ENCODE measurements at places on chromosomes 16 and 17.

DNA sequence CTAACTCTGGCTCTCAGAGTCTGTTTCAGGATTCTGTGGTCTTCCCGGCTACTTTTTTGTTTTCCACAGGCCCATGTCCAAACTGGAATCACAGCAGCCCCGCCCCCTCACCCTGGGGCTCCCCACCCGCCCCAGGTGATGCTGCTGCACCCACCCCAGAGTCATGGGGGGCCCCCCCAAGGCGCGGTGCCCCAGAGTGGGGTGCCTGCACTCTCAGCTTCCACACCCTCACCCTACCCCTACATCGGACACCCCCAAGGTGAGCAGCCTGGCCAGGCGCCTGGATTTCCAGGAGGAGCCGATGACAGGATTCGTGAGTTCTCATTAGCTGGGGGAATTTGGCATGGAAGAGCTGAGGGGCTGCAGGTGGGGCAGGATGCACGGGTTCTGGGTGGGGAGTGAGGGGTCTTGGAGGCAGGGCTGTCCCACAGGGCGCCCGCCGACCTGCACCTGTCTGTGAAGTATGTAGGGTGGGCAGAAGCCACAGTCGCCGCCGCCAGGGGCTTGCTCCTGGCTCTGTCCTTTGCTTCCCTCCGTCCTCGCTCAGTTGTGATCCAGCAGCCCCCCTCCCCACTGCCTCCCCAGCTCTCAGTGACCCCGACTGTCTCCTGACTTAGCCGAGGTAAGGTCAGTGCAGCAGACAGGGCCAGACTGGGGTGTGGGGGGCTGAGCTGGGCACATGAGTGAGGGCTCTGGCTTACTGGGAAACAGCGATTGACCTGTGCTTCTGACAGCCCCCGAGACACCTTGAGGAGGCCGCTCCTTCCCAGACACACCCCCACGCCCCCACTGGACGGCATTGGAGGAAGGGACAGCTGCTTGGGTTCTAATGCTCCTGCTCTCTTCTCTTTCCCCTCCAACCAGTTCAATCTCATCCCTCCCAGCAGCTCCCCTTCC lies 10.0 kb downstream of the TUFM start:
- DNase-seq, result no peak

GRCh38 chr16:17222871-17223401 lies 247.8 kb downstream of the XYLT1 start:
- no peak for DNase-seq

GRCh38 chr16:85262558-85263238 lies 150.4 kb upstream of the CIBAR2 start:
- DNase-seq, result no peak

GRCh38 chr17:42845556-42845917 lies 1.2 kb downstream of the AOC2 start:
- no peak for DNase-seq

DNA sequence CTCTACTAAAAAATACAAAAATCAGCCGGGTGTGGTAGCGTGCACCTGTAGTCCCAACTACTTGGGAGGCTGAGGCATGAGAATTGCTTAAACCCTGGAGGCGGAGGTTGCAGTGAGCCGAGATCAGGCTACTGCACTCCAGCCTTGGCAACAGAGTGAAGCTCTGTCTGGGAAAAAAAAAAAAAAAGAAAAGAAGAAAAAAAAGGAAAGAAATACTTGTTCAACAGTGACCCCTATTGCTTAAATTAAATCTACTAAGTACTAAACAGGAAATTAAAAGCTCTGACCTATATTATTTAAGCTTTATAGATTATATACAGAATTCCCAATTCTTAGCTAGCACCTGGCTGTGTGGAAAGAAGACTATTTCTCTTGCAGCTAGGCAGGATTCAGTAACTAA lies 48.9 kb downstream of the FBXL20 start:
- no peak for DNase-seq

- DNase-seq, result no peak
These were observed 463.2 kb upstream of the MAF start for GRCh38 chr16:80063713-80064069.

GRCh38 chr17:33745047-33745760 lies 452.1 kb upstream of the ASIC2 start:
- no peak for DNase-seq

DNA sequence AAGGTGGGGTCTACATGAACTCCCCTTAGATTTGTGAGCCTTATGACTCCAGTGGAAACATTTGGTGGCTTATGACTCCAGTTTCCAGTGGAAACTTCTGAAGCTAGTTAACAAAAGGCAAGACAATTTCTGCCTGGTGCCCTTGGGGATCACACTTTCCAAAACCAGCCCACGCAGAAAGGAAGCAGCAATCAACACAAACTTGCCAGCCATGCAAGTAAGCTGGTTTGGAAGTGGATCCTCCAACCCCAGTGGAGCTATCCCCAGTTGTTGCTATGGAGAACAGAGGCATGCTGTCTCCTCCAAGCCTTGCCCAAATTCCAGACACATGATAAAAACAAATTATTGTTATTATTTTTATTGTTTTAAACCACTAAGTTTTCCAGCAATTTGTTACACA lies 130.9 kb downstream of the CDH11 start:
- no peak for DNase-seq

DNA sequence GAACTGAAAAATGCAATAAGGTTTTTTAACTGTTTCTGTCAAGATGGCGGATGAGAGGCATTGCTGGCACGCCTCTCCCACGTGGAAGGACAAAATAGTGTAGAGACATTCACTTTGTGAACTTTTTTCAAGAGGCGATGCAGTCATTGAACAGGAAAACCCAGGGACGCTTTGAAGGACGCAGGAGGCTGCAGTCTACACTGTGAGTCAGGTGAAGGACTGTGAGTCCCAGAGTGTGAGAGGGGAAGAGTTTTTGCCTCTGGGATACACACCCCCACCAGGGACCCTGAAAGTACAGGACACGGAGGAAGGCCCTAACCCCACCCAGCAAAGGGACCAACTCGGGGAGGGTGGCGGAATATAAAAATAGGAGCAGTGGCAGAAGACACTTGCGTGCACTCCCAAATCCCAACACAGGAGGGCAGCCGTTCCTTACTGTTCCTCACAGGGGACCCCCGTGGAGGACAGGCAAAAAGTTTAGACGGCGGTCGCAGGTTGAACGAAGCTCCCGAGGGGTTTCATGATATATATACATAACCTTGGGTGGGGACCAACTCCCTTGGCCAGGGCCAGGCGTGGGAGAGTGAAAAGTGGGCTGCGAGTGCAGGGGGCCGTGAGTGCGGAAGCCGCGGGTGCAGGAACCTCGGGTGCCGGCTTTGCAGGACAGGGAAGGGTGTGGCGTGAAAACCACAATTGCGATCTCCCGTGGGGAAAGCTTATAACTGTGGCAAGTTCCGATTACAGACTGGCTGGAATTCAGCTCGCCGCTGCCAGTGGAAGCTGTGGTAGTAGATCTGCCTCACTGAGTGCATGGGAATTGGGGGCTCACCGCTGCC lies 82.0 kb upstream of the ALOX12 start:
- peak; percentile 35 for DNase-seq

GRCh38 chr17:34638526-34639260 lies 59.3 kb downstream of the TMEM132E start:
- DNase-seq, result no peak

- no peak for DNase-seq
These were observed 13.5 kb upstream of the DNAI2 start for GRCh38 chr17:74260525-74260850.

GRCh38 chr17:3049705-3050295 lies 13.6 kb downstream of the OR1D5 start:
- DNase-seq, result no peak

DNA sequence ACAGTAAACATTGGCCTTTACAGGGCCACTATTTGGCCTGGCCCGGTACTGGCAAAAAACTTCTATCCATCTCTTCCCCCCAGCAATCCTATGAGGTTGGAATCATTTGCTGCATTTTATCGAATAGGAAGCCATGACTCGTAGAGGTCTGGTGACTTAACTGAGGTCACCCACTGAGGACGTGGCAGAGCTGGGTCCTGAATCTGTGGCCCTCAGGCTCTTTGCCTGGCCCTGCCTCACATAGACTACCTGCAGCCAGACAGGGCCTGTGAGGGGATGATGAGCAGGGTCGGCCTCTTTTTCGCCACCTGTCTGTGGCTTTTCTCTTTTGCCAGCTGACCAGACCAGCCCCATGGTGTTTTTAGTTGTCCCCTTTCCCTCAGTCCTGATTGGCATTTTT lies 1.9 kb downstream of the PPP4C start:
- DNase-seq, result no peak

GRCh38 chr17:1179112-1179817 lies 516 bp downstream of the ABR start:
- DNase-seq, result no peak

DNA sequence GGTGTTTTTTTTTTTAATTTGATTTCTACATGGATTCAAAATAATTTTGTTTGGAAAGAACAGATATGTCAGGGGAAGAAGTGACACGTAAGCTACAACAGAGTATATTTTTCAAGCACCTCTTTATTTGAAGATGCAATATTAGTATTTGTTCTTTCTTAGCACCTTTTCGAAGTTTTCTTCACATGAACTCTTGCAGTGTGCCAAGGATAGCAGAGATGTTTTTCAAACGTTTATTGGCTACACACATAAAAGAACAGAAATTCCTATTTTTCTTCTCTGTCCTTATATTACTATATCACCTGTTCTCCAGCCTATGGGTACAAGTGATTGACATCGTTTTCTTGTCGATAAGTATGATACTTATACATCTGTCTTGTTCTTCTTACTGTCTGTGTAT lies 192.7 kb upstream of the TBX2 start:
- DNase-seq, result no peak

DNA sequence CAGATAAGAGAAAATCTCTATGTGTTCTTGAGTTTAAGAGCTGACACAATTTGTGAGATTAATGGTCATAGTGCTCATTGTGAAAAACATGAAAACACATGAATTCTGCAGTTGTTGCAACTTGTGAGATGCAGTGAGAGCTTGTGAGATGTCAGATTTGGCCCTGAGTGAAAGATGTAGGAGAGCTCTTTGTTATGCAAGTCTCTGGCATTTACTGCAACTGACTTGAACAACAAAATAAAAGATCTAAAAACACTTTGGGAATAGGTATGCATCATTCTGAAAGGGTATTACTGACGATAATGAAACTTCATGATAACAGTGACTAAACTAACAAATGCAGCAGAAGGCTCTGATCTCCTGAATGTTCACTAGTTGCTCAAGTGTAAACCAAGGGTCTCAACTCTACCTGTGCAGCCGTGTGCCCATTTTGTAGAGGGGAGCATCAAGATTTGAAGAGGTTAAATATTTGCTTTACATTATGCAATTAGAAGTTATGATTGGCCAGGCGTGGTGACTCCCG lies 50.8 kb upstream of the SMIM36 start:
- no peak for DNase-seq

GRCh38 chr17:65742403-65743307 lies 181.2 kb upstream of the AXIN2 start:
- no peak for DNase-seq

GRCh38 chr17:4969047-4969550 lies 1.5 kb upstream of the SPAG7 start:
- no peak for DNase-seq

DNA sequence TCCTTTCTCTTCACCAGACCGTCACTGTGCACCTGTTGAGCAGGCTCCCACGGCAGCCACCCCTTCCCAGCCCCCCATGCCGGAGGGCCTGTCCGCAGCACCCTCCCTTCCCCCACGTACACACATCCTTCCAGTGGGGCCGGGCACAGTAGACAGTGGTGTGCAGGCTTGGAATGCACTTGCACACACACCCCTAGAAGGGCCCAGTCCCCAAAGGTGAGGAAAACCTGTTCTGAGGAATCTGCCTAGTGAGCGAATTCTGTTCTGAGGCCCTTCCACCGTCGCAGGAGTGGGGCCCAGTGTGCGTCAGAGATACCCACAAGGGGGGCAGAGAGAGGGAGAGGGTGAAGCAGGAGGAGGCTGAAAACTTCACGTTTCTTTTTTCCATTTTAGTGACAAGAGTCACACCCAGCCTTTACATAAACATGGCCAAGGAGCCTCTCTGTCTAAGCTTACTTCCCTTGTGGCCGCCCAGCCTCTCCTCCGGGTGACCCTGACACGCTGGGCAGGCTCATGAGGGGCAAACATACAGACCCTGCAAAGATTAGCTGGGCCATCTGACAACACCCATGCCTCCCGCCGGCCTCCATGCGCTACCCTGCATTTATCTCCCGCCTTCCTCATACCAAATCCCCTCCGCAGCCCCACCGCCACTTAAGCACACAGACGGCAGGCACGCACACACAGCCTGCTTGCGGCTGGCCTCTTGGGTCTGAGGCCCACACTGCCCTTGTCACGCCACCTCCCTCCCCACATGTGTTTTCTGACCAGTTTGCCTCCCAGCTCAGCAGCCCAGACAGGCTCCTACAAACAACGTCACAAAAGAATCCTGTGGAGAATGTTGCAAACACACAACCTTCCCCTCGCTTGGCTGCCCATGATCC lies 1.8 kb downstream of the ZBTB4 start:
- DNase-seq, result no peak

DNA sequence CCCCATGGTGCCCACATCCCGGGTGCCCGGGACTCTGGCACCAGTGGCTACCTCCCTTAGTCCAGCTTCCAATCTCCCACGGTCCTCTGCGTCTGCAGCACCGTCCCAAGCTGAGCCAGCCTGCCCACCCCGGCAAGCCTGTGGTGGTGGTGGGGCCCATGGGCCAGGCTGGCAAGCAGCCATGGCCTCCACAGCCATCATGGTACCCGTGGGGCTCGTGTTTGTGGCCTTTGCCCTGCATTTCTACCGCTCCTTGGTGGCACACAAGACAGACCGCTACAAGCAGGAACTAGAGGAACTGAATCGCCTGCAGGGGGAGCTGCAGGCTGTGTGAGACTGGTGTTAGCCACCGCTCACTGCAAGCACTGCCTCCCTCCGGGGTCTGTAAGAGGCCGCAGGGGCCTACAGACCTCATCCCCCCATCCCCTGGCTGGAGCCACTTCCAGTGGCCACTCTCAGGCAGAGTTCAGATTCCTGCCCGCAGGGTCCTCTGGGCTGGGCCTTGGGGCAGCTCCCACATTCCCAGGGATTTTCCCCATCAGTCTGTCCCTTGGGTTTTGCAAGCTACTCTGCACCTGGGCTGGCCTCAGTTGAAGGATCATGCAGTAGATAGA lies 3.9 kb upstream of the SETD1A start:
- DNase-seq, result peak; percentile 76

GRCh38 chr17:8490256-8491023 lies 54.8 kb downstream of the NDEL1 start:
- DNase-seq, result no peak

DNA sequence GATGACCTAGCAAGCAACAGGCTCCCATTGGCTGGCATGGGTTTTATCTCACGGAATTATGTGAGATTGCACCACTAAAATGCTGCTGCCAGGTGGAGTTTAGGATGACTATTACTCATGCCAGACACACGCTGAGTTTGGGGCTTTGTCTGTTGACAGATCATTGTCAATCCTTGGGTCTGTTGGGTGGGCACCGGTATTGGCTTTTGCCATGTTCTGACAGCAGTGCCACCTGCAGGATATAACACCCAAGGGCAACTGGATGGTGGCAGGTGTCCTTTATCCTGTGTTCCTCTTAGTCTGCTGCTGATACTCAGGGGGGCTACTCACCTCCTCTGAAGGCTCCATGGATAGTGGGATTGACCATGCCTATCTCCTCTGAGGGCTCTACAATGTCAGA lies 221.6 kb upstream of the DYNLRB2 start:
- no peak for DNase-seq

All from right renal pelvis (tissue), 4 donors.